NCI-H524 treated with DMSO at 0.1 percent for 48 hours (cell line): ENCODE measurements at places on chromosomes 1 and 21.

GRCh38 chr1:112033439-112034120, 44.1 kb upstream of the KCND3 start:
- DNase-seq: no peak

DNA sequence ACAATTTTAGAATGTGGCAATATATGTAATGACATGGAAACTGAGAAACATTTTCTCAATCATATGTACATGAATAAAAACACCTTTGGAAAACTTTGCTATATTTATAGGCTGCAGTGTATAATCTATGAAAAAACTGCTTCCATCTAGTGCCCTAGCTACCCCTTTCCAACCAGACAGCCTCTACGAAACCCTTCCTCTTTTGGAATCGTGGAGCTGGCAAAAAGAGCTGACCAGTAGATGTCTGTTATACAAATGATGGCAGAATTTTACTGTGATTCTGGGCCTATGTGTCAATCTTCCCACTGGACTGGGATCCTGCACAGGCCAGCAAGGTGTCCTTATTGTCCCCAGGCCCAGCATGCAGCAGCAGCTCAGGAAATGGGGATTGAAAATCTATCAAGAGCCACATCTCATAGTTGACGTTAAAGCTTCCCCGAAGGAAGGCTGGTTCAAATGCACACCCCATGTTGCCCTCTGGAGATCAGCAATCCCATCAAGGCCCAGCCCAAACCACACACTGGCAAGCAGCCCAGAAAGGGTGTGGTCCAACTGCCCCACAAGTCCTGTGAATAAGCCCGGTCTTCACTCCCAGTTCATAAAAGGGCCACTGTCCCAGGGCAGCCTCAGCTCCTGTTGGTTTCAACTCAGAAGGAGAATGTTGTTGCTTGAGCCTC, 8.8 kb upstream of the FAM20B start:
- no peak for DNase-seq

GRCh38 chr1:107678993-107679392, 286.0 kb downstream of the VAV3 start:
- DNase-seq: no peak

GRCh38 chr1:29365906-29366670, 129.8 kb downstream of the PTPRU start:
- DNase-seq: no peak

GRCh38 chr21:25370311-25370744, 237.0 kb downstream of the MRPL39 start:
- DNase-seq: no peak

GRCh38 chr21:35145626-35146233, 96.6 kb upstream of the RUNX1 start:
- DNase-seq: no peak

DNA sequence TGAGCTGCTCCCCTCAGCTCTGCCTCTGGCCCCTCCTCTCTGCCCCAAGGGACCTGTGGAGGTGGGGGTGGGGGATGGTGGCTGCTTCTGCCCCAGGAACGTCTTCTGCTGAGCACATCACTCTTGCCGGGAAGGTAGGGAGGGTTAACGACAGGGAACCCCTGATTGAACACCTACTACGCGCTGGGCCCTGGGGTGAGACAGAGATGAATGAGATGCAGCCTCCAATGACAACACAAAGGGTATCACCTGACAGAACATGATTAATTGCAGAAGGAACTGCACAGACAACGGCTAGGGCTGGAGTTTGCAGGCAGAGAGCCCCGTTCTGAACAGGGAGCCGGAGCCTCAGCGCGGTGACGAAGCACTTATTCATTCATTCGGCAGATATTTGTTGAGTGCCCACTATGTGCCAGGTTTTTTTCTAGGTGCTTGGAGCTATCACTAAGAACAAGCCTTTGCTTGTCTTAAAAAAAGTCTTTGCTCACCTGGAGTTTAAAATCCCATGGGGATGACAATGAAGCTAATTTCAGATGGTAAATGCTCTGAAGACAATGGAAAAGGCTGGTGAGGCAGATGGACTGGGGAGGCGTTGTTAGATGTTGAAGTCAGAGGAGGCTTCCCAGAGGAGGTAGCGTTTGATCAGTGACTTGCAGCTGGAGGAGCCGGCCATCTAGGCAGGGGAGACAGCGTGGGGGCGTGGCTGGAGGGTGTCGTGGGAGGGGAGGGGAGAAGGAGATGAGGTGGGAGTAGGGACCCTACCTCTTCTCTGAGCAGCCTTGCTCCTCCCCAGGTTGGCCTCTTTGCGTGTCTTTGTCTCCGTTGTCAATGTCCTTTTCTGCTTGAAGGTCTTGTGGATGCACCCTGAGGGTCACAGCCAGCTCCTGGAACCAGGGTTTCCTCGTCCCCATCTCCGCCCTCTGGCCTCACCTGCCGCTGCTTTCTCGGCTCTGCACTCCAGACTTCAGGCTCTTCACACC, 103.1 kb upstream of the CSF3R start:
- DNase-seq: no peak

GRCh38 chr21:42844411-42845113, 34.8 kb downstream of the WDR4 start:
- no peak for DNase-seq

- DNase-seq: no peak
Observed at GRCh38 chr1:66768965-66769364, 16.7 kb downstream of the DYNLT5 start.

DNA sequence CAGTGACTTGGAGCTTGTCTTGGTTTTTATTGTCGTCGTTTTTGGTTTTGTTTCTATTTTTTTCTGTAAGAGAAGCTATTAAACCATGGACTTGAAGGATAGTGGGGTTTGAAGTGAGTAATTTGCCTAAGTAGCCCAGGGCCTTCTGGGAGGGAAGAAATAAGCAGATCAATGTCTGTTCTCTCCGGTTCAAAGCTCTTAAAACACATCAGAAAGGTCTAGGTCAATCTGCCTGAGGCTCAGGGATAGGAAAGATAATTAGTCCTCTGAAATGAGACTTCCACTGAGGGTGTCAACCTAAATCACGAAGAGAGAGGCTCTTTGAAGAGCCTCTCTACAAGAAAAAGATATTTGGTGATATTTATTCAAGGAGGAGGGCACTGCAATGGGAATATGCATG, 178.0 kb downstream of the MATN1 start:
- DNase-seq: no peak

DNA sequence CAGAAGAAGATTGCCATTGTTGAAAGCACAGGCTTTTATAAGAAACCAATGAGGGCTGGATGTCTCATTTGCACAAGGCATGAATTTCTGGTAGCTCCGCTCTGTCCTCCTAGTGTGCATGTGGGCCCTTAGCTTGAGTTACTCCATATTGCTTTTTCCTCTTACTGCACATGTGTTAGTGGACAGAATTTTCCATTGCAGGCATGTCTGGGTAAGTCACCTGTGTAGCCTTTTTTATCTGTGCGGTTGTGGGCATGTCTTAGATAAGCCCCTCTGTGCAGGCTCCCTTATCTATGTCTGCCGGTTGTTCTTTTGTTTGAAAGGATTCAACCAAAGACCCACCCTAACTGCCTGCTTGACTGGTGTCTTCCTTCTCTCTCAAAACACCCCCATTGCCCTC, 7.2 kb upstream of the CLCA1 start:
- DNase-seq: no peak

DNA sequence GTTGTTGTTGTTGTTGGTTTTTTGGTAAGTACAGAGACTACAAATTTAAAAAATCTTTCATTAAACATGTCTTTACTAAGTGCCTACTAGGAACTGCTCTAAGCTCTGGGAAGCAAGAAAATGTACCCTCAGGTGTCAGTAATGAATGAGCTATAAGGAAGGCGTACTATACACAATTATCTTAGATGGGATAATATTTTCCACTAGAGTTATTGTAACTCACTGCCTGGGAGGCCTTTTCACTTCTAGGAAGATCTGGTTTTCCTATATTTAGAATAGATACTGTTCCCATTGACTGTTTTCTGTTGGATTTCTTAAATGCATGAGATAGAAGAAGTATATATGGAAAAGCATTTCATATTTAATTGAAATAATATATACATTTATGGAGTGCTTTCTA, 19.6 kb downstream of the CLIC4 start:
- no peak for DNase-seq

DNA sequence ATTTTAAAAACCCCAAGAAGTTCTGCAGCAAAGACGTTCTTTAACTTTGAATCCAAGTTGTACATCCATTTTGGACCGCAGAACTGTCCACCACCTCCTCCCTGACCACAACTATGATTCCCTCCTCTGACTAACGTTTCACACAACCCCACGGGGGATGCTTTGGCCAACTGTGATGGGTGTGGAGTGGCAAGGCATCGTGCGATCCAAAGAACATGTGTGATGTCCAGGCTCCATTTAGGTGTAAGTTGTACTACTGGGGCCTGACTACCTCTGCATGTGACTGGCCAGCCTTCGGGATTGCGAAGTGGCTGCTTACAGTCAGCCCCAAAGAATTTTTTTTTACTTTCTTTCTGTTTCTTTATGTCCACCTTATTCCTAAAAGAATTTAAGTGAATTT, 6.7 kb downstream of the KCNJ15 start:
- DNase-seq: no peak

- no peak for DNase-seq
Observed at GRCh38 chr1:21618561-21619374, 50.4 kb downstream of the RAP1GAP start.

- no peak for DNase-seq
Observed at GRCh38 chr1:12177999-12178441, 11.2 kb downstream of the TNFRSF1B start.

GRCh38 chr1:165828103-165828668, 772 bp downstream of the UCK2 start:
- DNase-seq: no peak

DNA sequence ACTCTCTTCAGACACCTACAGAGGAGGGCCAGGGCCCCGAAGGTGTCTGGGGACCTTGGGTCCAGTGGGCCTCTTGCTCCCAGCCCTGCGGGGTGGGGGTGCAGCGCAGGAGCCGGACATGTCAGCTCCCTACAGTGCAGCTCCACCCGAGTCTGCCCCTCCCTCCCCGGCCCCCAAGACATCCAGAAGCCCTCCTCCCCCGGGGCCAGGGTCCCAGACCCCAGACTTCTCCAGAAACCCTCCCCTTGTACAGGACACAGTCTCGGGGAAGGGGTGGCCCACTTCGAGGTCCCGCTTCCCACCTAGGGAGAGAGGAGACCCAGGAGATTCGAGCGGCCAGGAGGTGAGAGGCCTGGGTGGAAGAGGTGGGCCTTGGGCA, 3.7 kb downstream of the ADAMTSL4 start:
- no peak for DNase-seq

GRCh38 chr21:29473808-29474207, 175.1 kb downstream of the BACH1 start:
- no peak for DNase-seq

DNA sequence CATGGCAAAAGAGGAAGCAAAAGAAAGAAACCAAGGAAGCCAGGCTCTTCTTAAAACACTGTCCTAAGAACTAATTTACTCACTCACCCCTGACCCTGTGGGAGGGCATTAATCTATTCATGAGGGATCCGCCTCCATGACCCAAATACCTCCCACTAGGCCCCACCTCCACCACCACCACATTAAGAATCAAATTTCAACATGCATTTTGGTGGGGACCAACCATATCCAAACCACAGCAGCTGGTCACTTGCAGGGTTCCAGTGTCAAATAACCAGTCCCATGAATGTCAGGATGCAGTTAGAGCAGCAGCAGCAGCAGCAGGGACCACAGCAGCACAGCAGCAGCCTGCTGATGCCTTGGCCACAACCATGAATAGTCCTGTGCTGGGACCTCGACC, 83.8 kb downstream of the ZC3H11B start:
- DNase-seq: no peak
